ENCODE measurements at places on chromosomes 4 and X.

GRCh38 chrX:139542652-139543051 is 12.1 kb downstream of the F9 start:
- no peak for DNase-seq

DNA sequence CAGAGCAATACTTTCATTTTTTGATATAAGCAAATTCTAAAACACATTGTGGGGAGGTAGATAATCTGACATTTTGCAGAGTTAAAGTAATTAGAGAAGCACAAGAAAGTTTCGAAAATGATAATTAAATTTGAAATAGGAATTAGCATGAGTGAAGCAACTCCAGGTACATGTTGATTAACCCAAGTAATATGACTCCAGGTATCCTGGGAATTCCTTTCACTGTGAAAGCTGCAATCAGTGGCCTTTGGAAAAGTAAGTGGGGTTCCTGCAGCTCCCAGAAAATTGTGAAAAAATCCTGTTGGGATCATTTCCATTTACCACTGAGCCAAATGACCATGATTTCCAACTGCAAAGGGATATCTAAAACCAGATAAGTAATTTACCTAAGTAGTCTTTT is 26.0 kb upstream of the CXCL2 start:
- DNase-seq, result no peak

- DNase-seq, result no peak
These were observed 264.3 kb downstream of the NPFFR2 start for GRCh38 chr4:72295966-72296557.

DNA sequence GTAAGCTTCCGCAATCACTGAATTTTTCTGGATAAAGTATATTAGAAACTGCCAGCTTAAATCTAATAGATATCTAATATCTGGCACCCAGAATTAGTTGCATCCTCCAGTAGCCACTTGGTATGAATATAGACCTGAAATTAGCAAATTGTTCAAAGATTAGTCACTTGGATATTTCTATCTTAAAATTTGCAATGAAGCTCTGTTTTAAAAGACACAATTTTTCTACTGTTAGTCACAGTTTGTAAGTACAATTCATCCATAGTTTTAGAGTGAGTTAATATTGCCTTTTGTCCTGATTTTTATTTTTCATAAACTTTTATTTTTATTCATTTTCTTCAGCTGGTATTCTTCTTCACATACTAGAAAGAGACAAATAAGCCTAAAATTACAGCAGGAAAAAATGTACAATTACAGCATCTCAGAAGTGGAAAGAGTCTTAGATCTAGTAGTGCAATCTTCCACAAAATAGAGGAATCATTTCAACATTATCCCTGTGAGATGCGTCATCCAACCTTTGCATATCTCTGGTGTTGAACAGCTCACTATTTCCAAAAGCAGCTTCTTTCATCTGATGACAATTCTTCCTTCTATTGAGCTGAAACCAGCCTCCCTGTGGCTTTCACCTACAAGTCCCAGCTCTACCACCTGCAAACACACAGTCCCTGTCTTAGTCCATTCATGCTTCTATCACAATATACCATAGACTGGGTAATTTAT is 190.0 kb upstream of the AR start:
- DNase-seq, result no peak

DNA sequence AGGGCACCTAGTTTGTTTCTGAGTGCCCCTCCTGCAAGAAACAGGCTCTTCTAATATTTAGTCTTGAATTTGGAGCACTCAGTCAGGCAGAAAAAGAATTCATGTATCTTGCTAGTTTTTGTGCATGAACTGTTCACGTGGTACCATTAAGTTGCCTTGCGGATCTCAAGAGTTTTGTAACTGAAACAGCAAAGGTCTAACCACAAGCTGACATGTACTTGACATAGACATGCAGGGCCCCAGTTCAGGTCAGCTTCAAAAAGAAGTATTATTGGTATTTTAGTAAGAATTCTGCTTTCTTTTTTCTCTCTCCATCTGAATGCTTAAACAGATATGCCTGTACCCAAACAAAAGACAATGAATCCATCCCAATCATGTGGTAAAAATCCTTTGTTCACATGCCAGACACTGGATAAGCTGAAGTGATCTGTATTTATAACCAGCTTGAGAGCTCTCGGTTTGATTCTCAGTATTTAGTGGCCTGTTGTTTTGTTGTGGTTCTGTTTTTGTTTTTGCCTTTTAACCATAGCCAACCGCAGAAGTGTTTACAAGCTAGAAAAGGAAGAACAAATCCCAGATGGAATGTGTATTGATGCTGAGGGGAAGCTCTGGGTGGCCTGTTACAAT is 13.0 kb downstream of the RGN start:
- DNase-seq, result no peak

DNA sequence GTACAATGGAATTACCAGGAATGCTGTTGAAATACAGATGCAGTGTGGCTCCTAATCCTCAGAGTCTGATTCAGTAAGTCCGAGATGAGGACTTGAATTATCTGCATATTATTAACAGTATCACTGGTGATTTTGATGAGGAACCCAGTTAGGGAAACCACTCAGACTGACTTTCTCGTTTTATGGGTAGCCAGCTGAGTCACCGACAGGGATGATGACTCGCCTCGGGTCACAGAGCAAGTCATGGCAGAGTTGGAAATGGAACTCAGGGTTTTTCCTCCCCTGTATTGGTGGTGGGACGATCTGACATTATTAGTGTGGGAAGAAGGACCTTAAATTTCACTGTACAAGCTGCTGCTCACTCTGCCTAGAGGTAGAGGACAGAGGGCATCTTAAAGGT is 51.3 kb downstream of the RTL9 start:
- no peak for DNase-seq

GRCh38 chrX:23704673-23705206 is 37.4 kb downstream of the PRDX4 start:
- DNase-seq, result no peak

- no peak for DNase-seq
These were observed 81.7 kb downstream of the FREM3 start for GRCh38 chr4:143618811-143619210.

DNA sequence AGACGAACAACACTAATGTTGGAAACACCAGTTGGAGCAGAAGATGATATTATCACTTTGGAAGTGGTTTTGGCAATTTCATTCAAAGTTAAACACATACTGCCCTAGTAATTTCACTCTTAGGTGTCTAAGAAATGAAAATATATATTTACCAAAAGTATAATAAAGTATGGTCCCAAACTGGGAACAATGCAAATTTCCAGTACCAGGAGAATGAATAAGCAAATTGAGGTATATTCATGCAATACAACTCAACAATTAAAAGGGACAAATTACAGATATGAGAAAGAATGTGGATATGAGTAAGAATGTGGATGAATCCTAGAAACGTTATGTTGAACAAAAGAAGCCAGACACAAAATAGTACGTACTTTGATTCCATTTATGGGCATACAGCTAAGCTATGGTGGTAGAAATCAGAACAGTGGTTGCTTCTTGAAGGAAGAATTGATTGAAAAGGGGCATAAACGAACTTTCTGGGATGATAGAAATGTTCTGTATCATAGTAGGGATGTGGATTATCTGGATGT is 10.0 kb downstream of the ELMOD2 start:
- no peak for DNase-seq

GRCh38 chr4:14716691-14717090 is 285.6 kb upstream of the CPEB2 start:
- no peak for DNase-seq

GRCh38 chrX:13474164-13474516 is 95.3 kb upstream of the EGFL6 start:
- no peak for DNase-seq

GRCh38 chr4:183405303-183405702 is 39.1 kb upstream of the CDKN2AIP start:
- DNase-seq, result no peak

- no peak for DNase-seq
These were observed 53.5 kb downstream of the TMEM164 start for GRCh38 chrX:110056419-110056818.

DNA sequence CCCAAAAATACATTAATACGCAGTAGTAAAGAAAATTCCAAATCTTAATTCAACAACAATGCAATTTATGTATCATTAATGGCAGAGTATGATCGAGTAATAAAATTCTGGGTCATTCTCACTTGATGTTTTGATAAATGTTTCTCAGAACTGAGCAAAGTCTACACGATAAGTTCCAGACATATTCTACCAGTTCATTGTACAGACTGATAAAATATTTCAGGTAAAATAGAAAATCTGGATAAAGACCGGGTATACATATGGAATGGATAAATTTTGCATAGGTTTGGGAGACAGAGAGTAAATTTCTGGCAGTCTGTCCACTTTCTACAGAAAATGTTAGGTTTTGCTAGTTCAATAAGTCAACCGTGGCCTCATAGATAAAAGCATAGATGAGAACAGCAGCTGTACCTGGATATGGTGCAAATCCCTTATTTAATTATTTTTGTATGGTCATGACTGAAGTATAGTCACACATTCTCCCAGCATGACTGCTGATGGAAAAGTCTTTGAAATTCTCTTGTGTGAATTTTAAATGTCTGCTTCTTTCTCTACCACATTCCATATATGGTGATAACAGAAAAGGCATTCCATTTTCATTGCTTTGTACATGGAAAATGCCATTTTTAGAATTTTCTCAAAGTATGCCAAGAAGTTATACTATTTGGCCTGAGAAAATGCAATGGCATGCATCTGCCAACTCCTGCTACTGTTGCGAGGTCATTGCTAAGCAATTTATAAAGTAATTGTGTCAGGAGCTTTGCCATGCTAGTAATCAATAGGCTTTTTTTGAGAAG is 301.9 kb upstream of the ARSJ start:
- no peak for DNase-seq

DNA sequence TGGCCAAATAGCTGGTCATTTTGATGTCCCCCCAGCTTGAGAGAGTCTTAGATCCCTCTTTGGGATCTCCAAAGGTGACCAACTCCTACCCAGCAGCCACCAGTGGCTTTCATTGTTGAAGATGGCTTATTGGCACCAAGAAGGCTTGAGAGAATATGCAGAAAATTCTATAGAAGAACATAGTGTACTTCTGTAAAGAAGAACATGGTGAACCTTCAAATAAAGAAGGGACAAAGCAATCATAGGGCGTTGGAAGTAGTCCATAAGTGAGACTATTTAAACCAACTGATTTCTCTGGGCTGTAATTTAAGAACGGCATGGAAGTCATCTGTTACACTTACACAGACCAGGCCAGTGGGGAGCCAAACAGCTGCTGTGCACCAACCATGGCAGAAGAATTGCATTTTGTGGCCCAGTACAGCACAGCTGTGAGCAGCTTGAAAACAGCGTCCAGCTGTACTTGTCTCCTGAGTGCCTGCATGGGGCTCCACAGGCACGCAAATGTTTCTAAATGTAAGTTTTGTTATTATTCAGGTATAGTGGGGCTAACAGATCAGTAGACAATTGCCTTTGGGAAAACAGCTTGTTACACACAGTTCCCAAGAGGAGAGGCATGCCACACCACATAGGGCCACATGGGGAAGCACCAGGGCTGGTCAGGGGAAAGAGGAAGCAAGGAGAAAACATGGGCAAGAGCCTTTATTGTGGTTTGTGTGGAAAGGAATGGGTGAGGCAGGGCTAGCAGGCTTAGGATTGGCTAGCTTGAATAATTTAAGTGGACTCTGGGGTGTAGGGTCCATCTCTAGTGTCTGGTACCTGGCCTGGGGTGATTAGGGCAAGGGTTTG is 125.0 kb downstream of the ARHGAP6 start:
- DNase-seq, result no peak

DNA sequence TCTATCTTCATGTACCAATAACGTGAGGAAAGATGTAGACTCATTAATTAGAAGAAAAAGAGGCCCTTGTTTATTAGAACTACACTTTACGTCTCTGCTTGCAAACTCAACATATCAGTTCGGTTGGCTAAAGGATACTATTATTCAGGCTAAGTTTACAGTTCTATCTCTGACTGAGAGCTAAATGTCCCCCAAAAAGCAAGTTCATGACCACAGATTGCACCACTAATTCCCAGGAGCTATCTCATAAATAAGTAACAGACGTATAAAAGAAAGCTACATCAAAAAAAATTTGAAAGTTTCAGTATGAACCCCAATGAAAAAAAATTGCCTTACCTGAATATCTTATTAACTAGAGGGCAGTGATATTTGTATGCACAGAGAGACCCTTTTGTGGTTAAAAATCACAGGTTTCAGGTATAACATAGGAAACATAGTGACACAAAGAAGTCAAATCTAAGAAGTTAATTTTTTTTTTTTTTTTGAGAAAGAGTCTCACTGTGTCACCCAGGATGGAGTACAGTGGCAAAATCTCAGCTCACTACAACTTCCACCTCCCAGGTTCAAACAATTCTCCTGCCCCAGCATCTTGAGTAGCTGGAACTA is 128.9 kb downstream of the MAB21L2 start:
- DNase-seq, result no peak

DNA sequence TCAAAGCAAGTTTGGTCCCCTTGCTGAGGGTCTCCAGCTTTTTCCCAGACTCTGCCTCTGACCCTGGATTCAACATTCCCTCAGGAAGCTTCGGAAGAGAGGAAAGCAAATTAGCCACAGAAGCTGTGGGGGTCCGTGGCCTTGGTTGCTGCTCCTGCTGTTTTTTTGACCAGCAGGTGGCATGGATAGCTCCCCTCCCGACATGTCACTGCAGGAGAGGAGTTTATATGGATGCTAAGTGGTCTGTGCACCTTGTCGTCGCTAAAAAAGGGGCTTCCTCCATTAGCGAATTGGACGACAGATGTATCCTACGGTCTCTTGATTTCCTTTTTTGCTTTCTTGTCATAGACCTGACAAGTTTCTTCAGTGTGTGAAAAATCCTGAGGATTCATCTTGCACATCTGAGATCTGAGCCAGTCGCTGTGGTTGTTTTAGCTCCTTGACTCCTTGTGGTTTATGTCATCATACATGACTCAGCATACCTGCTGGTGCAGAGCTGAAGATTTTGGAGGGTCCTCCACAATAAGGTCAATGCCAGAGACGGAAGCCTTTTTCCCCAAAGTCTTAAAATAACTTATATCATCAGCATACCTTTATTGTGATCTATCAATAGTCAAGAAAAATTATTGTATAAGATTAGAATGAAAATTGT is 70.2 kb downstream of the CD38 start:
- DNase-seq, result no peak

DNA sequence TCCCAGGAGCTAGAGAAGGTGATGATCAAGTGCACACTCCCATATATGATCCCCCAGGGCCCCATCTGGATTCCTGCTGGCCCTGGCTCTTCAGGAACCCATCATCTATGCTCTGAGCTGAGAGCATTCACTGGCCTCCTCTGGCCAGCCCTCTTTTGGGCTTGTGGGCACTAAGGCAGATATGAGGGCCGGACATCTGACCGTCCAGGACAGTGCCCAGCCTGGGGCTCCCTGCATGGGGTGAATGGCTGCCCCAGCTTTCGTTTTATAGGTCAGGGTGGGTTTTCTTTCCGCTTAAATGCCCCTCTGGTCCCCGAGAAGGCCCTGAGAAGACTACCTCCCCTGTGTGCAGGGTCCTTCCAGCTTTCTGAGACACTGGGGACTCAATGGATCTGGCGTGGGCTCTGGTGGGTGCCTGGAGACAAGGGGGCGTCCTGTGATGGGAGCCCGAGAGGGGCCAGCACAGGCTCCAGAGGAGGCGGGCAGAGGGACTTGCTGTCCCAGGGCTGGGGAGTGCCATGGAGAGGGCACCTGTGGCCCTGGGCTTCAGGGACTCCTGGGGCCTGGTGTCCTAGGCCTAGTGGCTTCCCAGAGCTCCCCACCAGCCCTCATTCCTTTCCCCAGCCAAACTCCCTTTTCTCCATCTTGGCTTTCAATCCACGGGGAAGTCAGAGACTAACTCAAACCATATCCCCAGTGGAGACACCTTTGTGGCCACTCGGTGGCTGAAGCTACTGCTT is 39.5 kb upstream of the GRPEL1 start:
- no peak for DNase-seq
